ENCODE measurements at places on chromosomes 7 and 10. TPM values are rescaled to one million over a fixed set of nuclear protein-coding genes. Genes with fewer than 3 reads are reported as not detected.

GRCh38 chr7:140297192-140297591 lies 101.1 kb downstream of the SLC37A3 start:
- no peak for DNase-seq

- no peak for DNase-seq
These were observed 7.8 kb upstream of the GDF2 start for GRCh38 chr10:47314416-47314970.

- DNase-seq: no peak
These were observed 2.0 kb upstream of the CALD1 start for GRCh38 chr7:134777470-134777869.

GRCh38 chr7:113202284-113202683 lies 83.9 kb upstream of the SMIM30 start:
- DNase-seq: no peak

DNA sequence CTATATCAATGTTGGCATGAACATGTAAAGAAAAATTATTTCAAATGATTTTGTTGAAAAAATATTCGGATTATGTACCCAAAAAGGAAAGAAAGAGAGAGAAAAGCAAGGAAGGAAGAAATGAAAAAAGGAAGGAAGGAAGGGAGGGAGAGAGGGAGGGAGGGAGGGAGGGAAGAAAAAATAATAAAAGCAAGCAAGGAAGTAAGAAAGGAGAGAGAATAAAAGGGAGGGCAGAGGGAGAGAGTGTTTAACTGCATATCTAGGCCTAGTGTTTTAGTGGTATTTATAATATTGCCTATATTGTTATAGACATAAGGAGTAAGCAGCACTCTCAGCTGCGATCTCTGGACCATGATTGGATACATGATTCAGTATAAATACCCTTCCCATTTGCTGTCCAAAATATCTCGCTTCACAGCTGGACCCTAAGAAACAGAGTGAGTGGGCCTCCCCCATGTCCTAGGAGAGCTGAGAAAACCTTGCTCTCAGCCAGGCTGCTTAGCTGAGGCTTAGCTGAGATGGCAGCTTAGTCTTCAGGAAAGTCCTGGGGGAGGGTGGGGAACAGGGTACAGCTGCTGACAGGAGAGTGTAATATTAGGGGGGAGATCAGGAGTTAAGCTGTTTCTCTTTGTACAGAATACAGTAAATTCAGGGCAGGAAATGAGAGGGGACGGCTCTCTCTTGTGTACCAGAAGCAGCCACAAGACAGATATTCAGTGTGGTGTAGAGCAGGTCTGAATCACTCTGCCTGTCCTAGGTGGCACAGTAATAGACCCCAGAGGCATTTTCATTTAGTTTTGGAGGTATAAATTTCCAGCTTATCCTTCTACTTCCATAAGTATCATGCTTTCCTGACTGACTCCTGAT lies 66.8 kb upstream of the TARP start:
- no peak for DNase-seq

DNA sequence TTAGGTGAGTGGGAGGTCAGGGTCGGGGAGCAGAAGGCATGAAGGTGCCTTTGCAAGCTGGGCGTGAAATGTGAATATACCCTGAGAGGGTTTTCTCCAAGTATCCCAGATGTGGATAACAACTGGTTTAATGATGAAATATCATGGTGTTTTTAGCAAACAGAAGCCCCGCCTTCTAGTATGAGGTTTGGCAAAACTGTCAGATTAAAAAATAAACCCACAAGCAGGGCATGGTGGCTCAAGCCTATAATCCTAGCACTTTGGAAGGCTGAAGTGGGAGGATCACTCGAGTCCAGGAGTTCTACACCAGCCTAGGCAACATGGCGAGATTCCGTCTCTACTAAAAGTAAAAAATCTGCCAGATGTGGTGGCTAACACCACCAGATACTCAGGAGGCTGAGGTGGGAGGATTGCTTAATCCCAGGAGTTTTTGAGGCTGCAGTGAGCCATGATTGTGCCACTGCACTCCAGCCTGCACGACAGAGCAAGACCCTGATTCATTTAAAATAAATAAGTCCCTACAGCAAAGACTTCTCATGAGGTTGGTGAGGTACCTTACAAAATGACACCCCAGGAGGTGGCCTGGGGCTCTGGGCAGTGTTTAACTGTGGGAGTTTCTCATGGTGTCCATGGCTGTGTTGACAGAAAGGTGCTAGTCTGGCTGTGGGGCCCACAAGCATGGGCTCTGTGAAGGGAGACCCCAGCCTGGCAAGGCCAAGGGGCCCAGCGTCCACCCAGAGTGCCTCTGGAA lies 6.7 kb upstream of the PWWP2B start:
- DNase-seq: no peak

GRCh38 chr7:95963446-95963990 lies 191.2 kb downstream of the DYNC1I1 start:
- no peak for DNase-seq

DNA sequence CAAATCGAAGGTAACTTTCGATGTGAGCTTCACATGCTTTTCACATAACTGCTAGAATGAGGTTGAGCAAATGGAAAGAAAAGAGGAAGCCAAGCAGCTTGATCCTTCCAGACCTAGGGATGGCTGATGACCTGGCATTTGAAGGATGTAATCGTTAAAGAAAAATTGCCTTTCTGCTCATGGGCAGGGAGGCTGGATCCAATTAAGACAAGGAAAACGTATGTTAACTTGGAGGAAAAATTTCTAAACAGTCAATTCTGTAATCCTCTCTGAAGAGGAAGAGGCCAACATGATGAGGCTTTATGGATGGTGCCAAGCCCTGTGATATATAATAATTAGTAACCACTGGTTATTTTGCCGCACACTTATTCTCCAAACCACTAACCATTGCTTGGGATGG lies 12.5 kb downstream of the GRK5 start:
- DNase-seq: no peak

- no peak for DNase-seq
These were observed 50.9 kb upstream of the PDLIM1 start for GRCh38 chr10:95341716-95342130.

DNA sequence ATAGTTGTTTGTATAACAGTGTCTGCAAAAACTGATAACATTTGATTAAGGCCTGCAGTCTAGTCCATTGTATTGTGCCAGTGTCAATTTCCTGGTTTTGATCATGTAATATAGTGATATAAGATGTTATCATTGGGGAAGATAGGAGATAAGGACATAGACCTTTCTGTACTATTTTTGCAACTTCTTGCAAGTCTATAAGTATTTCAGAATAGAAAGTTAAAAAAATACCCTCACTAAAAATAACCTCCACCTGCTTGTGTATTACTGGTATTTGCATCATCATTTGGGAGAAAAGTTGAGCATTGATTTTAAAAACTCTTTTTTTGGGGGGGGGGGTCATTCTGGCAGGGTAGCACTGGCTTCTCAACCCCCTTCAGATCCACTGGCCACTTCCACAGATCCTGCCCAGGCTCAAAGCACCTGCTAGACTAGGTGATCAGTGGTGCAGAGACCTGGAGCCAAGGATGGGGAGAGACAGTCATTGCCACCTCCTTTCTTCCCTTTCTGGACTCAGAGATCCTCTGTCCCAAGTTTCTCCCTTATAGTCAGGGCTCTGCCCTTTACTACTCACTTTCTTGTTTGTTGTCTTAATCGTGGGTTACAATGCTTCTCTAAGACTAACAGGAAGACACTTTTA lies 103.0 kb downstream of the RBM20 start:
- no peak for DNase-seq

- DNase-seq: no peak
These were observed 4.4 kb downstream of the SEMA3A start for GRCh38 chr7:84190016-84190705.

Gene CAV2
- polyA plus RNA-seq: 86.5 TPM

Gene DYNC1I1
- polyA plus RNA-seq: 34.4 TPM

Gene GRM3
- polyA plus RNA-seq: not detected

Gene SPDYE9
- polyA plus RNA-seq: not detected

Gene EVX1
- polyA plus RNA-seq: 2.0 TPM

Gene CNPY1
- not detected for polyA plus RNA-seq

Gene EXOC6
- 12.8 TPM for polyA plus RNA-seq
